Dorsolateral prefrontal cortex (tissue), 122 donors: ENCODE measurements at places on chromosomes 16 and 17.
A peak's percentile ranks its signal among the peaks of the same experiment; 100 is the strongest.

GRCh38 chr16:53434377-53435065 is at the start of gene RBL2:
Gene RBL2 (plus strand): TSS chr16:53434471. CDS start chr16:53434557, 86 bp downstream.
- peak; percentile 67 for DNase-seq

DNA sequence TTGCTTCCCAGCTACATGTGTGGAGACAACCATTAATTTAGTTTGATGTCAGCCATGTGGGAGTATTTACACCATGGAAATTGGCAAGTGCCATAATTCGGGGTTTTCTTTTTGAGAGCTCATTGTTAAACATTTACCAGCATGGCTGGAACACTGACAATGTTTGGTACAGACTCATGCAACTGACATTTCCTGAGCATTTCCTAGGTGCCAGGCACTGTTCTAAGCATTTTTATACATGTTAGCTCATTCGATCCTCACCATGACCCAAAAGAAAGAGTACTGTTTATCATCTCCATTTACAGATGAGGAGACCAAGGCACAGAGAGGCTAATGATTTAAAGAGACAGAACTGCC is 86.9 kb downstream of the FOXL1 start:
- DNase-seq: no peak

DNA sequence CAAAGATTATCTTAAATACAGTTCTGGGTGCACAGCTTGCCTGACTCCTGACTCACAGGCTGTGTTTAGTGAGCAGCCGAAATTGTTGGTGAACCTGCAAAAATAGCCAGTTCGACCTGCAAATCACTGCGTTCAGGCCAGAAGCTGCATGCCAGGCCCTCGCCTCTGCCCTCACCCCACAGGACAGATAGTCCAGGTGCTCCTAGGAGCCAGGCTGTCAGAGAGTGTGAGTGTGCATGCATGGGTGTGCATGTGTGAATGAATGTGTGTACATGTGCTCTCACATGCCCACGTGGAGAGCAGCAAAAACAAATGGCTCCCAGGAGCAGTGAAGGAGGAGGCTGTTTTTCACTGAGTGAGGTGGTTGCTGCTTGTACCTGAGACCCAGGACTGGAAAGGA is 131.8 kb downstream of the ABCC12 start:
- DNase-seq: no peak

- no peak for DNase-seq
Observed at GRCh38 chr16:86775511-86775921, 197.2 kb downstream of the FOXL1 start.
